ENCODE measurements at places on chromosomes 2 and 18. TPM values are rescaled to one million over a fixed set of nuclear protein-coding genes. Genes with fewer than 3 reads are reported as not detected.

GRCh38 chr18:55863391-55863706, 275.4 kb upstream of the TCF4 start:
- DNase-seq = no peak

- no peak for DNase-seq
Observed at GRCh38 chr2:218166791-218167190, at the start of gene CXCR1. Gene CXCR1, minus strand, starts transcription at chr2:218166962. Its CDS starts 1,751 bp downstream, at chr2:218165211.

- DNase-seq = no peak
Observed at GRCh38 chr2:60408811-60409530, 144.5 kb downstream of the BCL11A start.

- DNase-seq = no peak
Observed at GRCh38 chr2:78757640-78758039, 267.9 kb upstream of the REG3G start.

GRCh38 chr2:179107737-179108136, 57.8 kb upstream of the CCDC141 start:
- no peak for DNase-seq

The DUSP28 gene
- 2.8 TPM for total RNA-seq

- no peak for DNase-seq
Observed at GRCh38 chr18:3666526-3667254, 216.7 kb downstream of the TGIF1 start.

DNA sequence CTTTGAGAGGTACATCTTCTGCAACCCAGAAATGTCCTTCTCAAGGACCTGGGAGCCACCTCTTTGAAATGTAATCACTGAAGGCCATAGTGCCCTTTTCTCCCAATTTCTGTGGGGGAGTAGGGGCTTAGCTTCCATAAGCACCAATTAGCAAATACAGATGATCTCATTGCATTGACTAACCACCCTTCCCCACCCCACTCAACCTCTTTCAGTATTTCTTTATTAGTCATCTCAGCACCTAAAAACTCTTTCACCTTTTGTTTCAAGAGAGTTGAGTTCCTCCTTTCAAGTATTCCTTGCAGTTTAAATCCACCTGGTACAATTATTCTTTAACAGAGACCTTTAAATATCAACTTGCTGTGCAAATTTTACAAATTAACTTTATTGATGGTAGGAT, 1011.8 kb upstream of the CDH2 start:
- no peak for DNase-seq

Measured in glutamatergic neuron (in vitro differentiated cells).